ENCODE measurements at places on chromosomes 2 and 18.

DNA sequence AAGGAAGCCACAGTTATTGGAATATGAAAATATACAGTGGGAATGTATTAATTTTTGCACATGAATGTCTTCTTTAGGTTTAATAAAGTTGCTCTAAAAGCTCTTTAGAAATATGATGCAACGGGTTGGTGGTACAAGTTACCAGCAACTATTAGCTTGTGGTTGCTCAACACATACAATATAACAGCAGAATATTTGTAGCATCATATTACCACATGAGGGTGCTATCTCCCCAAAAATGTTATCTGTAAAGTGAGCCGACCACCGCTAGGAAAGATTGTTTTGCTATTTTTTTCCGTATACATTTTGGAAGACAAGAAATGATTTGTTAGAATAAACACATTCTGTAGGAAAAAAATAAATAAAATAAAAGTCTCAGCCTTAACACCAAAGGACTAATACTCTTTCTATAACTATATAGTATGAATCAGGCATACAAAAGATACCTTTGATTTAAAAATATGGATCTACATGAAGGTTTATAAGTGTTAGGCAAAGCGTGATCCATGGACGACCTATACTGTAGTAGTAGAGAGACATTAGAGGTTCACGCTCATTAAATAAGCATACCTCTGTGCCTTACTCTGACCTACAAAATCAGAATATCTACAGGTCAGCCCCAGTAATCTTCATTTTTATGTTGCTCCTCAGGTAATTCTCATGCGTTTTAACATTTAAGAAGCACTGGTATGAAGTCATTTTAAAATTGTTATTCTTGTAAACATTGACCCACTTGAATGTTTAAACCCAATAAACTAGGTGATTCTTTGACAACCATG, 1110.6 kb upstream of the ACVR2A start:
- DNase-seq = peak; percentile 28

- peak; percentile 58 for DNase-seq
These were observed 5.0 kb downstream of the DLX1 start for GRCh38 chr2:172090044-172090961.

- DNase-seq = no peak
These were observed 211.1 kb upstream of the FAM98A start for GRCh38 chr2:33810046-33810835.

DNA sequence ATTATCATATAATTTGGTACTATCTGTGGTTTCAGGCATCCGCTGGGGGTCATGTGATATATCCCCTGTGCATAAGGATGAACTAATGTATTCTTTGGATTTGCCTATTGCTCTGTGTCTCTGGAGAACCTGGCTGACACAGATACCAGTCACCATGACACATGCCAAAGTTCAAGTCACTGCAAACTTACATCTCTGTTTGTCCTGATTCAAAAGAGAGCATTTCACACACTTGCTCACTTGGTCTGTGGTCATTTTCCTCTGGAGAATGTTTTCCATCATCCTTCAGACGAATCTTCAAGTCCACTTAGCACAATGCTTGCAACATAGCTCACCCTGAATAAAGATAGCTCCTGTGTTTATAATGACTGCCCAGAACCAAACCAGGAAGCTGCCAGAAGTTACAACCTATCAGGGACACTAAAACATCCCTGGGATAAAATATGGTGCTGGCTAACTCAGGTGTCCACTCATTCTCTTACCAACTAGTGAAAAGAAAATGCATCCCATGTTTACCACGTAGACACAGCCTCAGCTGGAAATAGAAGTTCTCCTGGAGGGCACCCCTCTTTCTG, 18.1 kb downstream of the SULT1C3 start:
- DNase-seq = no peak

DNA sequence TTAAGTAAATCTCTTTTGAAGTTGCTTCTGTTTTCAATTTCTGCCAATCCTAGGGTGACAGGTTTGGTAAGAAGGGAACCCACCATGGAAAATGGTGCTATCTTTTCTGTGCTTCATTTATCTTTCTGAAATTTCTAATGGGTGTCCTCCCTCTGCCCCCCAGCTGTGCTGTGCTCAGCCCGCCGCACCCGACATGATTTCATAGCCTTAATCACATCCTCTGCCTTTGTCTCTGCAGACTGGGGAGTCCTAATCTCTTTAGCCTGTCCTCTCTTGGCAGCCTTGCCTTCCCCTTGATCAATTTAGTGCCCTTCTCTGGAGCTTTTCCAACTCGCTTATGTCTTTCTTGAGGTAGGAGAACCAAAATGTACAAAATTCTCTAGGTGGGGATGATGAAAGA, 49.3 kb downstream of the DNMT3A start:
- no peak for DNase-seq

DNA sequence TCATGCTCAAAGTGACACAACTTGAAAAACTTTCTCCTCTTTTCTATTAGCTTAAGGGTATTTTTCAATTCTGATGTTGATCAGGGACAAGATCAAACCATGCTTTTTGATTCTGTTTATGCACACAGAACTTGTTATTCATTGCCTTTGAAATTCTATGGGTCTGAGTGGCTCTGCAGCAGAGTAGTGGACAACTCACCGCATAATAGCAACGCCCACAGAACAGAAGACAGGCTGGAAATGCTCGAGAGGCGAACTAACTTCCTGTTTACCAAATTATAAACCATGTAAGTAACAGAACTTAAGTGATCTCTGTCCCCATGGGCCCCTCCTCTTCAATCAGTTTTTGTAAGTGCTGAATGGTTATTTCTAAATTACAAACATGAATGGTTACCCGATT, 131.2 kb downstream of the CBLN2 start:
- DNase-seq = no peak

DNA sequence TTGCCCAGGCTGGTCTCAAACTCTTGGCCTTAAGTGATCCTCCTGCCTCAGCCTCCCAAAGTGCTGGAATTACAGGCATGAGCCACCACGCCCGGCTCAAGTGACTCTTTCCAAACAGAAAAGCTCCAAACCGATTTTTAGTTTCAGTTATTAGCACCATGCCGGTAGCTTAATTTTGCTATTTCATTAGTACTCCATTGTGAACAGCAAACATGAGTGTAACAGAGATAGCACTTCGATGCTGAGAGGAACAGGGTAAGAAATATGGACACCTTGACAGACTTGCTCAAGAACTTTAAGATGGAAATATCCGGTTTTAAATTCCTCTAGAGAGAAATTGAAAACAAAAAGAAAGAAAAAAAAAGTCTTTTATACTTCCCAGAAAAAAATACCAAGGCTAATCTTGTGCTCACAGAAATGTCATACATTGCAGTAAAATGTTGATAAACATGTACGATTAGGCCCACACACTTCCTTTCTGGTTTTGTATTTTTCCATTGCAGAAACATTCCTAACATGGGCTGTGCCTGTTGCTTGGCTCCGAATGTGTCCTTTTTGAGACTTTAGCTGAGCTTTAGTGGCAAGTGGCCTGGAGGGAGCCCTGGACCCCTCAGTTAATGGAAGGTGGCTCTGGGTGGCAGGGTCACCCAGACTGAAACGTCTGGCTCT, 18.3 kb downstream of the FHL2 start:
- DNase-seq = no peak

DNA sequence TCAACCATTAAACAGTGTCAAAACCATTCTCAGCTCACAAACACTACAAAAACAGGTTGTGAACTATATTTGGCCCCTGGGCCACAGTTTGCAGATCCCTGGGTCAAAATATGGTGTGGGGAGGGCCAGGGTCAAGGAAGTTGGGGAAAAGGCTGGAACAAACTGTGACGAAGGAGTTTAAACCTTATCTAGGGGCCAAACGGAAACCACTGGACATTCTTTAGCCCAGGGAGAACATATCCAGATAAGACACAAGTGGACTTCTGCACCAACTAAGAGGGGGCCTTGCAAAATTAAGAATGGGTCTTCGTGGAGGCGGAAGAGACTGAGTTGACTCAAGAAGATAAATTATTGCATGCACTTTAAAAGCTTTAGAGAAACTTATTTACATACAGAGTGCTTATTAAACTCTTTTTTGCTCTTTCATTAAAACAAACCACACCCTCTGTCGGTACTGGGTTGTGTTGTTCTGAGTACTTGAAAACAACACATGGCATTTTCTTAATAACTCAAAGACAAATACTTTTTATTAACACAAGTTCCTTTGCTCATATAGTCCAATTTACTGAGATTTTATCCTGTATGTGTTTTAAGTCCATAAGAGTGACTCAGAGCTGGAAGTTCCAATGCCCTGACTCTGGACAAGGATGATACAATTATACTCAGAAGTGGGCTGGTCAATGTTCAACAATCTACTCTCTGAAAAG, 5.3 kb upstream of the ASAP2 start:
- DNase-seq = no peak

GRCh38 chr2:186159101-186159500, 327.0 kb upstream of the ZC3H15 start:
- no peak for DNase-seq

DNA sequence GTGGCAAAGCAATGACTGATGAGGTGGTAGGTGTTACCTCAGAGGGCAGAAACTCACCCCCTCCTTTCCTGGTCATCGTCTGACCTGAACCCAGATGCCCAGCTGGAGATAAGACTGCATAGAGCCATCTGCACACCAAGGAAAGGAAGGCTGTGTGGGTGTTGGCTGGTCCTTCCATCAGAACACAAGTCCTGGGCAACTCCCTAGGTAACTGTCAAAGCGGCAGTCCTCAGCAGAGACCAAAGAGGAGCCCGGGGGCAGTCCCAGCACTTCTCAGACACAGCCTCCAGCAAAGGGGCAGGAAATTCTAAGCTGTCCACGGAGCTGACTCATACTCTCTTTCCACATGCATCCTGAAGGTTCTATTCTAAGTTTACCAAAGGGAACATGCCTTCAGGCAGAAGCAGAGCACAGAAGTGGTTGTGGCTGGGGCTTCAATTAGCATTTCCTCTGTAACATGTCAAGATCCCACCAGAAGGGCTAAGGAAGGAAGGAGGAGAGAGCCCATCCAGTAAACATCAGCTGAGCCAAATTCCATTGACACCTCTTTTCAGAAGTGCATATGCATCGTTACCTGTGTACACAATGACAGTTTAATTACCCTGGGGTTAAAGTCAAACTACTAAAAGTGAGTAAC, 54.7 kb downstream of the SPRED2 start:
- DNase-seq = no peak

DNA sequence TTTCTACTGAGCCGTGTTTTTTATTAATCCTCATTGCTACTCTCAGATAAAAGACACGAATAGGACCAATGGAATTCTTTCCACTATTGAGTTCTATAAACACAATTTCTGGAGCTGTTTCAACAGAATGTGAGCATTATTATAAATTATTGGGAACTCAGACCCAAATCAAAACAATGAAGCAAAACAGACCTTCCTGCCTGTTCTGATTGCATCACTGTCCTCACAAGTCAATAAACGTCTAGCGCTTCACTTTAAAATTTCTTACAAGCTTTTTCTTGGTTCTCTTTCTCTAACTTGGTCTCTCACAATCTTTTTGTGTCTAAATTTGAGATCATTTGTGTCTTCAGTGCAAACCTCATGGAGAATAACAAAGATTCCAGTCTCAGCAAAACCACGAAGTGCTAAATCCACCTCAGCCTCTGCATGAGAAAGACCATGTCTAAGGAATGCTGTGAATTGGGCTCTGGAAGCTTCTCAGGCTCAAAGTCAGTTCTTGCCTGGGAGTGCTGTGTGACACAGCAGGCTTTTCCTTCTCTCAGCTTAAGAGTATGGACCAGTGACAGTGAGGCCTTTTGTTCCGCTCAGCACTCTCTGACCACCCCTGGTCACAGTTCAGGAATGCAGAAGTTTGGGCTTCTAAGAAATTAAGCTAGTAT, 22.8 kb downstream of the ARHGAP28 start:
- no peak for DNase-seq

DNA sequence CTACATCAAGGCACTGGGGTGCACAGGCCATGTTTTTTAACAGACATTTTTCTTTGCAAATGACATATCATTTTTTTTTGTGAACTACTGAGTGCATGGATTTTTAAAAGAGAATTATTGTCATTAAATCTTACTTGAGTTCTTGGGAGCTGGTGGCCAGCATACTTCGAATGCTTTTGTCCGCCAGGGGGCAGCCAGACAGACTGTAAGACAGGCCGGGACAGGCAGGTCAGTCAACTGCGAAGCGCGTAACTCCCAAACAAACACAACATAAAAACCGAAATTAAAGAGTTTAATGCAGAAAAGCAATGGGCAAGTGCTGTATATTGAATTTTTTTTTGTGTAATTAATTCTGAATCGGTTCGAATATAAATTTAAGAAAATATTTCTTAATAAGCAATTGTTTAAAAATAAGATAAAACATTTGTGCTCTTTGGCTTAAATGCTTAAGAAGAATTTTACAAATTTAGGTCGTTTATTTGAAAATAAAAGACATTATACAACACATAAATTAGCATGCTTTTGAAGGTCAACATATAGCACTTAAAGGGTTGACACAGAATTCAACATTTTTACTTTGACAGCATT, 142.2 kb upstream of the PXDN start:
- no peak for DNase-seq

GRCh38 chr2:230666885-230667712, 45.5 kb upstream of the CAB39 start:
- DNase-seq = no peak

DNA sequence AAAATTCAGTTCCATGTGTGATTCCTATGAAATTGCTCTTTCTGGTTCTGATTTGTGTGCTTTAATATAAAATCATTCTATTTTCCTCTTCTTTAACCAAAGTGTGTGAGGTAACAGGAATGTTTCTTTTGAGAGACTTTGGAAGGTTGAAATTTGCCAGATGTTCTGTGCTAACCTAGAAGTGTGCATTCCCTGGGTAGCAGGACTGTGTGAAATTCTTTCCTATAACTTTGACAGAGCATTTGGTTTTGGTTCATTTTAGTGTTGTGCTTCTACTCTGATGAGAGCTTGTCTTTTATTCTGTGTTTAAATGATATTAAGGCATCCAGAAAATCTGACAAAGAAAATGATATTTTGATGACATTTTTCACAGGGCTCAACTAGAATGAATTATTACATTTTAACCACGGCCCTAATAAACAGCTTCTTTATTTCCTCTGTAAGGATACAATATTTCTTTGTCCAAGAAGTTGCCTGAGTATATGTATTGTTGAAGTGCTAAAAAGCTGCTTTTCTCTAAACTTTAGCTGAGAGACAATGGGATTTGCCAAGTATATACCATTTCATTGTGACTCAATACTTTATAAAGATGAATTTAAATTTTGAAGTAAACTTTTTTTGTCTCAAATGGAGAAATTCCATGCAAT, 34.7 kb upstream of the DLX1 start:
- no peak for DNase-seq

DNA sequence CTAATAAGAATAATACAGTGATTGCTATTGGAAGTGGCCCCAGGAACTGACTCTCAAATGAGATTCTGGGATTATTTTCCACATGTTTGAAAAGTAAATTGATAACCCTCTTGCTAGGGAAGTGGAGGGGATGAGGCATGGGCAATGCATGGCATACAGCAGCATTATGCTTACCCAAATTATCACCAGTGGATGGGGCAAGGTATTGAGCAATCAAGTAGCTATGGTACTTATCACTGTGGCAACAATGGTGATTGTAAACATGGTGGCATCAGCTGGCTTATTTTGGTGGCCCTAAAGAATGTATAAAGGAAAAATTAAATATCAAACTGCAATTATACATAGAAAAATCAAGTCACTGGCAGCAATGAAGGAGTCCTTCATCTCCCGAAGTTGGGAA, 155.1 kb downstream of the FIGN start:
- no peak for DNase-seq

- no peak for DNase-seq
These were observed 100.9 kb downstream of the CRIM1 start for GRCh38 chr2:36456227-36457175.

GRCh38 chr18:72273025-72273424, 271.1 kb downstream of the CBLN2 start:
- DNase-seq = no peak
